ENCODE measurements at places on chromosomes 11 and 22.

DNA sequence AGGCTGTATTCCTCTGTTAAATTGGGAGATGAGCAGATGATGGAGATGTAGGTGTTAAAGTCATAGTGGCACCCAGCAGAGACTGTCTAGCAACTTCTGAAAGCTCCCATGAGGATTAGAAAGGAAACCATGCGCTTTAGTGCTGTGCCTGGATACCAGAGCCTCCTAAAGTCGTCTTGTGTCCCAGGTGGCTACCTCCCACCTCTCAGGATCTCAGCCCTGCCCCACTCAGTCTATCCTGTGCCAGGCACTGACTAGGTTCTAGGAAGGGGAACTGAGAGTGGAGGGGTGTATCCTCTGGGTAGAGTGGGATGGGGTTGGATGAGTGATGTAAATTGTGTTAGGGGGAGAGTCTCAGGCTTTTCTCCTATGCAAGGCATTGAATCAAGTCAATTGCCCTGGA is 60.2 kb downstream of the KIAA1671 start:
- DNase-seq = no peak

GRCh38 chr11:107182978-107183377 is 164.7 kb upstream of the GUCY1A2 start:
- no peak for DNase-seq

DNA sequence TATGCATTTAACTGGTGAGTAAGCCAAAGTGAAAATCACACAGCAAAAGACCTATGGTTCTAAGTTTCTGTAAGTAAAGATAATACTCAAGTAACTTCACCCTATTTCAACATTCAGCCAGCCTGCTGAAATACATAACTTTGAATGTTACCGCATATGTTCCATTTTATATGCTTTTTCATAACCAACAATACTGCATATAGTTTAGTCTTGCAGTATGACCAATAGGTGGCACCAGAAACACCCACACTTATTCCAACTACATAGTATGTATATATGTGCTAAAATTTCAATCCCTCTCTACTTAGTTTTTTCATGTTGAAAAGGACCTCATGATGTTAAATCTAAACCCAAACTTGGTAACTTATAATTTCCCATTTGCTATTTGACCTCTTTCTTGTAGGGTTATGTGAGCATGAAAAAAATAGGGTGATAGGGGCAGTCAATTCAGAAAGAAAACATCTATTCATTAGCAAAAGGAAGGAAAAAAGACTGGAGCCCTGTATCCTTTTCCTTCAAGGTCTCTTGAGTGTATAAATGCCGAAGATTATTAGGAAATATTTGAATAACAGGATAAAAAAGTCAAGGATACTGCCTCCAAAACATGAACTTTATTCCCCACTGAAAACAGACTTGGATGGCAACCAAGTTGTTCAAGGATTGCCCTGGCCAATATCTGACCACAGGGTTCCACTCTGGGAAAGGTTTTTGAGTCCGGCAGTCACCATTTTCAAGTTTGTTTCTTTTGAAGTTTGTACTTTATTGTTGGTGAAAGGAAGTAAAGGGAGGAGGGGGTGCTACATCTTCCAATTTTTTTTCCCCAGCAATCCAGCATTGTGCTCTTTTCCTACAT is 23.8 kb upstream of the FZD4 start:
- DNase-seq = no peak

- DNase-seq = no peak
Measured at GRCh38 chr11:121368364-121369240, 76.0 kb downstream of the SC5D start.

GRCh38 chr11:115237578-115237977 is 266.6 kb downstream of the CADM1 start:
- no peak for DNase-seq

DNA sequence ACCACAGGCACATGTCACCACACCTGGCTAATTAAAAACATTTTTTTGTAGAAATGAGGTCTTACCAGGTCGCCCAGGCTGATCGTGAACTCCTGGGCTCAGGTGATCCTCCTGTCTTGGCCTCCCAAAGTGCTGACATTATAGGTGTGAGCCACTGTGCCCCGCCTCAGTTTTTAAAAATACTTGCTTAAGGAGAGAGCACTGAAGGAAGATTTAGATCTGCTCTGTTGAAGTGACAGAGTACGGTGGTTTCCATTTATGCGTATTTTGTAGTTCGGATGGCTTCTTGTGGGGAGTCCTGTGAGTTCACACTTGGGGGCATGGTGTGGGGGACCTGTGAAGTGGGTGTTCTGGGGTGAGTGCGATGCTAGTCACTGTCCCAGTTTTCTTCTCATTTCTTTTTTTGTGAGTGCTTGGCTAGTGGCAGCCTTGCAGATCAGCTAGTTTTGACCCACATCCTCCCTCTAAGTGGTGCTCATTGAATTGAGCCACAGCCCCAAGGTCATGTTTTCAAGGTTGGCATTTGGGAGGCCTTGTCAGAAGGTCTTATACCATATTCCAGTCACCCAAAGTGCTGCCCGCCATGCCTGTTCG is 31.5 kb downstream of the PTPRJ start:
- DNase-seq = peak; percentile 65

- no peak for DNase-seq
Measured at GRCh38 chr11:123143921-123144320, 51.1 kb downstream of the CLMP start.
